ENCODE measurements at places on chromosomes 7 and 10.

DNA sequence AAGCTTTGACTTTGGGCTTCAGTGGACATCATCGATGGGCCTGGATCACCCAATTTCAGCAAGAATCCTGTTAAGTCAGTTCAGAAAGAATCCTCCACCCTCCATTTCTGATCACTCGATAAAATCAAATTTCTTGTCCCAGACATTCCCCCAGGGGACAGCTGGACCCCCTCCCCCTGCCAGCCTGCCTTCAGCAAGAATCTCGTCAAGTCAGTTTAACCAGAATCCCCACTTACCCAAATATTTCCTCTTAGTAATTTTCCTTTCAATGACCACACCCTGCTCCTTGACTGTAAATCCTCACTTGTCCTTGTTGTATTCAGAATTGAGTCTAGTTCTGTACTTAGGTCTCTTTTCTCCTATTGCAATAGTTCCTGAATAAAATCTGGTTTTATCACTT is 766.9 kb downstream of the XPNPEP1 start:
- DNase-seq = no peak

GRCh38 chr7:66356277-66356721 is 151.2 kb downstream of the TPST1 start:
- DNase-seq = no peak

- no peak for DNase-seq
Observed at GRCh38 chr10:91689731-91690168, 56.9 kb upstream of the PPP1R3C start.

DNA sequence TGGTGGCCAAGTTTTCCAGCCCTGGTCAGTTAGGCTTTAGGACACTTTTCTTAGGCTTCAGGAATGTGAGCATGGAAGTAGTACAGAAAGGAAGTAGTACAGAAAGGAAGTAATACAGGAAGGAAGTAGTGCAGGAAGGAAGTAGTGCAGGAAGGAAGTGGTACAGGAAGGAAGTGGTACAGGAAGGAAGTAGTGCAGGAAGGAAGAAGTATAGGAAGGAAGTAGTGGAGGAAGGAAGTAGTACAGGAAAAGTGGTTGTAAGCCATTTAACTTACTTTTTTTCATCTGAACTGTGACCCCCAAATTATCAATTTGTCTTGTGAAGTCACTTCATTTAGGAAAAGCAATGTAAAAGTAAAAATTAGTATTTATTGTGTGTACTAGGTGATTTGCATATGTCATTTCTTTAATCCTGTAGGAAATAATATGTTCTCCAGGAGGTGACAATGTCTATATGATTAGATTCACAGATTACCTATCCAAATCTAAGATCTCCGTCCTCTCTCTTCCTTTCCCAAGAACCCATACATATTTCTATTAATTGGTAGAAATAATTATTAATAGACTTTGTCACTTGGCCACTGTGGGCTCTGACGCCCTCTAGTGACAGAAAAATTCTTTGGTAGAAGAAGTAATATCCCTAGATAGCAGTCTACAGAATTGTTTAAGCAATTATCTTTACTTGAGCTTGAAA is 3.9 kb upstream of the FAS start:
- DNase-seq = no peak

DNA sequence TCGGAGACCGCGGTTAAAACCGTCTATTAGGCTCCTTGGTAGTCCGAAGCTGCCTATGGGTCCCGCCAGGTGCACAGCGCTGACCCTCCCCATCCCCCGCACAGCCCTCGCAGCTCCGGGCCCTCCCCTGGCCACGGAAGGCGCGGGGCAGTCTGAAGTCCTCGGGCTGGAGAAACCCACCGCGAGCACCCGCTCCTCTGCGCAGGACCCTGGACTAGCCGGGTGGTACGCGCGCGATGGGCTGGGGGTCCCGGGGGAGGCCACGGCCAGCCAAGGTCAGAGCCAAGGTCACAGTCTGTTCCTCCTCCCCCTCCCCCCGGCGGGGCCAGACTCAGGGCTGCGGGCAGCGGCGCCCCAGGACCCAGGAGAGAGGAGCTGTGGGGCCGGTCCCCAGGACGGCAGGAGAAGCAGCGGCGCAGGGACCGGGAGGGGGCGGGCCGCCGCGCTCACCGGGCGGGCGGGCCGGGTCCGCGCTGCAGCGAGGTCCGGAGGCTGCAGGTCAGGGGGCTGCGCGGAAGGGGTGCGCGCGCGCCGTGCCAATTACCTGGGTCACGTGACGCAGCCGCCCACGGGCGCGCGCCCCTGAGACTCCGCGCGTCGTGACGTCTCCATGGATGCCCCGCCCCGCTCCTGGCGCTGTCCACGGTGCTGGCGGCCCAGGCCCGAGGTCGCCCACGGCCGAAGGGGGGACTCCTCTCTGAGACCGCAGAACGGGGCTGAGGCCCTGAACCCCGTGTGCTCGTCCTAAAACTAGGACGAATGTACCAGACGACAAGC is at the start of gene OGDHL:
Gene OGDHL, minus strand, starts transcription at position 535 of the 777 bp plus-strand sequence. CDS start 3,731 bp downstream, outside the sequence.
- DNase-seq = no peak

- DNase-seq = no peak
Observed at GRCh38 chr7:83509255-83510021, 139.5 kb downstream of the SEMA3E start.

DNA sequence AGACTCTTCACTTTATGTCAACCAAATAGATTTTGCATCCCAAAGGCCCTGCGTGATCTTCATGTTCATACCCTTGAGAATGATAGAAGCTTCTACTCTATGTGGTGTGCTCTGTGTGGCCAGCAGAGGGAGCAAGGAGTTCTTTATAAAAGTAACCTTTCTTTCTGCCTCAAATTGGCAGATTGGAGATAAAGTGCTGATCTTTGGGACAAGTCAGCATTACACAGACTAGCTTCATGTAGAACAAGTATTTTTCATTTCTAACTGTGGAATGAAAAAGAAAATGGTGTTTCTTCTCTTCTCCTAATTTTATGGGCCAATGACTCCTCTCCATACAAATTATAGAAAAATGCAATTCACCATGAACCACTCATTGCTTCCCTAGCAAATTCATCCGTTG is 1214.1 kb downstream of the SORCS1 start:
- no peak for DNase-seq

- no peak for DNase-seq
Observed at GRCh38 chr10:123556736-123557135, 109.4 kb upstream of the GPR26 start.

DNA sequence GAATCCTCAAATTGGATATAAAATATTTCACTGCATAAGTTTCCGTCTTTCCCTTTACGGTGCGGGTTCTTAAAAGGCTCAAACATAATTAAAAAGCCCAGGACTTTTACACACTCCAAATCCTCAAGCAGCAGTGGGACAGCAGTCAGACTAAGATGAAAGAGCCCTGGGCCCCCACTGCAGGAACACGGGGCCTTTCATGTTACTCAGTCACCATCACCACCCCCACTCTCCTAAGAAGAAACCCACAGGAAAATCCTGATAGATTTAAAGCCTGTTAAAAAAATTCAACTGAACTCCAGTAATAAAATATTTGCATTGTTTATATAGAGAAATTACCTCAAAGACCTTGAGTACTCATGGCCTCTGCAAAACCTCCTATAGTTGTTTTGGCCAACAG is 74.0 kb upstream of the TRIL start:
- DNase-seq = no peak

DNA sequence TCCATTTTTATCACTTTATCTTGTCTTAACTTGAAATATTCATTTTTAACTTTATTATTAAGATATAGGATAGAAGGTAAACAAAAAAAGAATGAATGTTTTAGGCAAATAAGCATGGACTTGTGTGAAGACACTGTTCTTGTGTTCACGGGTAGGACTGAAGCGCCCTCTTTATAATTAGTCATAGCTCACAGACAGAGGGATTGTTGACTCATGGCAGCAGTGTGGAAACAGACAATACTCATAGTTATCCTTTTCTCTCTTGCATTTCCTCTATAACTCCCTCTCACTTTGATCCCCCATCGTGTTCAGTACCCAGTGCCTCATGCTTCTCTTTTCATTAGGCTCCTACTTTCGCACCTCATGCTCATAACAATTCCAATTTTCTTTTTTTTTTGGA is 731.8 kb downstream of the PHTF2 start:
- no peak for DNase-seq

- no peak for DNase-seq
Observed at GRCh38 chr7:125057963-125058362, 128.3 kb upstream of the POT1 start.

DNA sequence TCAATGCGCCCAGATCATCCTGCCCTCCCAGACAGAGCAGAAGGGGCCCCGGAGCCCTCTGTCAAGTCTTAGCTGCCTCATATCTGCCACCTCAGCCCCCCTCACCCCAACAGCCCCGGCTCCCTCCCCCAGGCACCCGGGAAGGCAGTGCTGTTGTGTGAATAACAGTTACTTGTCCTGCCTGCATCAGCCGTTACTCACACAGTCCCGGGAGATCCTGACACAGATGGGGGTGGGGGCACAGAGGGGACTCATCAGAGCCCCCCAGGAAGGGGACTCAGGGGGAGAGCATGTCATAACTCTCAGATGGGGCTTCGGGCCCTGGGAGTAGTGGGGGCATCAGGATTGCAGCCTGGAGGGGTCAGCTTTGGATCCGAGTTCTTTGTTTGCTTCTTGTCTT is 12.4 kb upstream of the SERPINE1 start:
- DNase-seq = no peak

DNA sequence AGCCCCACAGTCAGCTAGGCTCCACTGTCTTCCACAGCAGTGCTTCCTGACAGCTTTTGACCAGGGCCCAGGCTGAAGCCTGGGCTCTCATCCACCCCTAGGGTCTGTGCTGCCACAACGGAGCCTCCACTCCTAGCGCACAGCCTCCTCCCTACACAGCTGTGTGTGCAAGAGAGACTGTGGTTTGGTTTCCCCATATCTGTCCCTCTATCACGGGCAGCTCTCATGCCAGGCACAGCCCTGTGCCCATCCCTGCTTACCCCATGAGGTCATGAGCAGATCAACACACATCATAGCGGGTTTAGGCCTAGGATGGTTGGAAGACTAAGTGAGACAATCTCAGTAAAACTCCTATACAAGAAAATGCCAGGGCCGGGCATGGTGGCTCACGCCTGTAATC is 61.7 kb upstream of the PLXNA4 start:
- no peak for DNase-seq

GRCh38 chr7:106542550-106543220 is 118.3 kb downstream of the CCDC71L start:
- peak; percentile 21 for DNase-seq

GRCh38 chr7:17846935-17847334 is 93.4 kb downstream of the SNX13 start:
- no peak for DNase-seq

- DNase-seq = no peak
Observed at GRCh38 chr10:110029450-110029849, 21.7 kb downstream of the ADD3 start.

GRCh38 chr10:112446055-112446854 is 459 bp downstream of the ZDHHC6 start:
- DNase-seq = no peak

DNA sequence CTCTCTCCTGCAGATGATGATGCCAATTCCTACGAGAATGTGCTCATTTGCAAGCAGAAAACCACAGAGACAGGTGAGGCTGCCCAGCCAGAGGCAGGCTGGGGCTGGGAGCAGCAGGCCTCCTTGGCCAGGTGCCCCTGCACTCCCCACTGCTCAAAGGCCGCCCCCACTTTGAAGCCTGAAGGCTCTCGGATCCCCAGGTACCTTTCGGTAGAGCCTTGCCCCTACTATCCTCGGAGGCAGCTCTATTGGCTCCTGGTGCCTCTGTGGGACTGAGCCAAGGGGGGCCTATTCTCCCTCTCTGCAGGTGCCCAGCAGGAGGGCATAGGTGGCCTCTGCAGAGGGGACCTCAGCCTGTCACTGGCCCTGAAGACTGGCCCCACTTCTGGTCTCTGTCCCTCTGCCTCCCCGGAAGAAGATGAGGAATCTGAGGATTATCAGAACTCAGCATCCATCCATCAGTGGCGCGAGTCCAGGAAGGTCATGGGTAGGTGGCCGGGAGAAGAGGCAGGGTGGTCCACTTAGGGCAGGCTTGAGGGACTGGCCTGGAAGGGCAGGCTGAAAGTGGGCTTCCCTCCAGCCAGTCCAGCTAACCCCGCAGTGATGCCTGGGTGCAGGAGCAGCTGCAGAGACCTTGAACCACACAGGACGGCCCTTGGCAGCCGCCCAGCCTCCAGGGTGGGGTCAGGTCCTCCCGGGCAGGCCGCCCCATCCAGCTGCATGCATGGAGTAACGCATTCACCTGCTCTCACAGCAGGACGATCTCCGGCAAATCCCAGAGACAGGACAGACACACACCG is 14.1 kb downstream of the LAT2 start:
- no peak for DNase-seq

DNA sequence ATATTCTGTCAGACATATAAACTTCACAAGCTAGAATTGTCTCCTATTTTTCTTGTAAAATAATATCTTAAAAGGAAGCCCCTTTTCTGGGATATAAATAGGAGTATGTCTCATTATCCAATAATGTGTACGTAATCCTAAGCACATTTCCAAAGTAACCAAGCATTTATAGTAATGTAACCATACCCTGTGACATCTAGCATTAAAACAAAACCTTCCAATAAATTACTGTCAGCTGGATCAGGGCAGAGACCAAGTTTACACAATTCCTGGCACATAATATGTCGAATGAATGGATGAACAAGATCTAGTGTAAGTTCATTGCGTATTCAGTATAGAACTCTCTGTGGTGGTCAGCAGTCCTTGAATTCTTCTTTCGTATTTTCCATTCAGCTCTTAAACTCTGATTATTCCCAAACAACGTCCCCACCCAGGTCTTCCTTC is 14.3 kb downstream of the CPED1 start:
- DNase-seq = no peak

- no peak for DNase-seq
Observed at GRCh38 chr7:145876376-145876775, 240.2 kb upstream of the CNTNAP2 start.

GRCh38 chr7:143929224-143929920 is 5.7 kb upstream of the OR2F2 start:
- no peak for DNase-seq

- no peak for DNase-seq
Observed at GRCh38 chr7:88229302-88229995, 9.6 kb upstream of the SRI start.

- no peak for DNase-seq
Observed at GRCh38 chr7:7100432-7100849, 81.9 kb upstream of the C1GALT1 start.

DNA sequence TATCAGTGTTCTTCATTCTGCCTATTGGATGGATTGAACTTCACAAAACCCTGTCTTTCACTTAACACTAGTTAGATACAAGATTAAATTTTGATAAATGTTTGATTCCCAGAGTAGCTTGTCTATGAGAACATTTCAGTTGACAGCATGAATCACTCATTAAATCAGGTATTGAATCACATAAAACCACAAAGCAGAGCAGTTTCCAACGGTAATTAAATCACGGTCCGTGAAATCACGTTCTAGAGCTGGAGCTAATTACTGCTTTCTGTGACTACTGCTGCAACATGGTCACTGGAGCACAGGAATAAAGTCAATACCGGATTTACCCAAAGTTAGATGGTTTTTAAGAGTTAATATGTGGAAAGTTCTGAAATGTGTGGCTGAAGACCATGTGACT is 257.8 kb upstream of the PCDH15 start:
- DNase-seq = no peak

- no peak for DNase-seq
Observed at GRCh38 chr7:73817121-73817520, 13.7 kb upstream of the CLDN4 start.

- no peak for DNase-seq
Observed at GRCh38 chr10:110074758-110075671, 67.2 kb downstream of the ADD3 start.

GRCh38 chr7:66845379-66846095 is 75.5 kb upstream of the TMEM248 start:
- no peak for DNase-seq

GRCh38 chr7:99184532-99185218 is 23.2 kb downstream of the KPNA7 start:
- no peak for DNase-seq

Measured in CD4-positive, alpha-beta T cell treated with Interleukin-15 for 1 hour (primary cell).